CD4-positive, alpha-beta memory T cell (primary cell): ENCODE measurements at places on chromosomes 13 and 19.

- no peaks in the 10 kb centered on the region for H3K4me1 ChIP-seq
- H3K4me3 ChIP-seq: no peak overlapping the region
- H3K27me3 ChIP-seq: peaks cover 2% of the 10 kb centered on the region
- no peaks in the 10 kb centered on the region for H3K36me3 ChIP-seq
- no peak overlapping the region for H3K27ac ChIP-seq
- no peak for DNase-seq
Measured at GRCh38 chr19:6204866-6205723, 69.6 kb downstream of the ACSBG2 start.

- peak; percentile 76 for DNase-seq
- H3K4me3 ChIP-seq: no peak overlapping the region
- H3K27ac ChIP-seq: peak overlapping the region; percentile 68
- H3K4me1 ChIP-seq: peaks cover 82% of the 10 kb centered on the region
- H3K27me3 ChIP-seq: no peaks in the 10 kb centered on the region
Measured at GRCh38 chr19:18475004-18475453, 37.1 kb upstream of the ISYNA1 start.

GRCh38 chr19:1249298-1249989 is 1.1 kb downstream of the MIDN start:
- DNase-seq: peak; percentile 94
- peaks cover 4% of the 10 kb centered on the region for H3K36me3 ChIP-seq
- H3K27me3 ChIP-seq: no peaks in the 10 kb centered on the region
- peaks cover 33% of the 10 kb centered on the region for H3K4me1 ChIP-seq
- peak overlapping the region; percentile 77 for H3K4me3 ChIP-seq

DNA sequence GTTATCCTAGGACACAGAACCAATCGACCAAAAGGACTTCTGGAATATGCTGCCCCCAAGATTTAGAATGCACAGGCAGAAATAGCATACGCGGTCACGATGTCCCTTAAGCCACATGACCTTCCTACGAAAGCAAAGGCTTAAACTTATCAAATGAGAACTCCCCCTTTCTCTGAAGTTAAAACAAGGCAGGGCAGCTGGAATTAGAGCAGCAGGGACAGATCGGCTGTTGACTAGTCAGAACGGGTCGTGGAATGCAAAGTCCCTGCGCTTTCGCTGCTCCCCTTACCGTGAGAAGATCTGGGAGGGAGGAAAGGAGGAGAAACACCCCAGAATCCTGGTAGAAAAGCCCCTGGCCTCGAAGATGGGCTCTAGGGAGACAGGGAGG is 799 bp upstream of the USPL1 start:
- H3K27ac ChIP-seq: peak overlapping the region; percentile 94
- H3K27me3 ChIP-seq: no peaks in the 10 kb centered on the region
- peaks cover 1% of the 10 kb centered on the region for H3K36me3 ChIP-seq
- peak; percentile 73 for DNase-seq
- peak overlapping the region; percentile 99 for H3K4me3 ChIP-seq
- peaks cover 40% of the 10 kb centered on the region for H3K4me1 ChIP-seq

GRCh38 chr13:39201180-39201579 is 162.9 kb downstream of the NHLRC3 start:
- no peaks in the 10 kb centered on the region for H3K4me1 ChIP-seq
- H3K27me3 ChIP-seq: no peaks in the 10 kb centered on the region
- no peaks in the 10 kb centered on the region for H3K36me3 ChIP-seq
- H3K4me3 ChIP-seq: no peak overlapping the region

- H3K4me3 ChIP-seq: no peak overlapping the region
- no peak overlapping the region for H3K27ac ChIP-seq
Measured at GRCh38 chr13:114020750-114021463, 47.0 kb upstream of the C13orf46 start.

GRCh38 chr19:823565-824121 is 1.9 kb upstream of the PLPPR3 start:
- no peaks in the 10 kb centered on the region for H3K27me3 ChIP-seq
- no peaks in the 10 kb centered on the region for H3K36me3 ChIP-seq
- no peak overlapping the region for H3K27ac ChIP-seq
- H3K4me3 ChIP-seq: no peak overlapping the region
- H3K4me1 ChIP-seq: no peaks in the 10 kb centered on the region

- no peak overlapping the region for H3K4me3 ChIP-seq
- no peaks in the 10 kb centered on the region for H3K27me3 ChIP-seq
- no peak overlapping the region for H3K27ac ChIP-seq
- no peak for DNase-seq
- peaks cover 12% of the 10 kb centered on the region for H3K4me1 ChIP-seq
Measured at GRCh38 chr13:100480676-100481075, 107.9 kb downstream of the GGACT start.

DNA sequence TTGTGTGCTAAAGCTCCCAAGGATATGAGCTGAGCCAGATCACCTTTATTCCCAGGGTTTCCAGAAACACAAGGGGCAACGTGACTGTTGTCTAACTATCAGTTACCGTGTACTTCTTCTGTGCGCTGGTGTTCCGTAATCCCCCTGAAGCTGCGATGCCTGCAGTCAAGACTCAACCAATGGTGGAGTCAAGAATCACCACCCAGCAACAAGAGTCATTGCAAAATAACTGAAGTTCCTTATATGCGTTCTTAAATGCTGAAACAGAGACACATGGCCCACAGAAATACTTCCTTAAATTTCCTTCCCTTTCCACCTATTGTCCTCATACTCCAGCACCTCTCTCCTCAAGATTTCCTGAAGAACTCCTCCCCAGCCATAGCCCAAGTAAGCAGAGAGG is 200.2 kb downstream of the KATNAL1 start:
- H3K27ac ChIP-seq: no peak overlapping the region
- no peaks in the 10 kb centered on the region for H3K4me1 ChIP-seq
- H3K4me3 ChIP-seq: no peak overlapping the region
- no peak for DNase-seq

DNA sequence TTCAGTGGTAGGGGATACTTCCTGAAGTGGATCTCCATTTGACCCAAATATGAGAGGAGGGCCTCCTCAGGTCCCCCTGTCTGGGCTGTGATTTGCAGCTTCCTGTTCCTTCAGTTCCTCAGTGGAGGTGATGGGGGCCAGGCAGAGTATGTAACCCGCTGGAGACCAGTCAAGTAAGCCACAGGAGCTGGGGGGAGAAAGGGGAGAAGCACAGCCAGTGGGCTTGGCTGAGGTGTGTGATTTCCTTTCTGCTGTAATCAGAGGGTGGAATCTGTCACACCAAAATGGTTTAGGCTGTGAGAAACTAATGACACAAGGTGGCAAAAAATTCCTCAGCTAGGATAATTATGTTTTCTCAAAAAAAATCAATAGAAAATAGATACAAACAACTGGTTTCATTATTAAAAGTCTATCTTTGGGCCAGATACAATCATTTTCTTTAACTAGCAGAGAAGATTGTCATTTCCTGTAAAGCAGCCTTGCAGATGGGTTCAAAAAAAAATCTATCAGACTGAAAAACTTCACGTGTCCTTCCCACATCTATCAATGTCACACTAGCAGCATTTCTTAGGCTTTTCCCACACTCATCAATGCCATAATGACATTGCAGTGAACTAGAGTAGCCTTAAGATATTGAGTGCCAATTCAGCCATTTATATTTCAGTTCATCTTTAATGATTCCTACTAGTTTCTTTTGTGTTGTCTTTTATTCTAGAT is 1660.3 kb downstream of the EFNB2 start:
- H3K4me1 ChIP-seq: no peaks in the 10 kb centered on the region
- no peak for DNase-seq
- H3K27ac ChIP-seq: no peak overlapping the region
- no peaks in the 10 kb centered on the region for H3K27me3 ChIP-seq
- H3K4me3 ChIP-seq: no peak overlapping the region
- H3K36me3 ChIP-seq: no peaks in the 10 kb centered on the region

- H3K27me3 ChIP-seq: no peaks in the 10 kb centered on the region
- no peaks in the 10 kb centered on the region for H3K4me1 ChIP-seq
- no peak for DNase-seq
Measured at GRCh38 chr13:24052547-24053518, 107.7 kb upstream of the SPATA13 start.

DNA sequence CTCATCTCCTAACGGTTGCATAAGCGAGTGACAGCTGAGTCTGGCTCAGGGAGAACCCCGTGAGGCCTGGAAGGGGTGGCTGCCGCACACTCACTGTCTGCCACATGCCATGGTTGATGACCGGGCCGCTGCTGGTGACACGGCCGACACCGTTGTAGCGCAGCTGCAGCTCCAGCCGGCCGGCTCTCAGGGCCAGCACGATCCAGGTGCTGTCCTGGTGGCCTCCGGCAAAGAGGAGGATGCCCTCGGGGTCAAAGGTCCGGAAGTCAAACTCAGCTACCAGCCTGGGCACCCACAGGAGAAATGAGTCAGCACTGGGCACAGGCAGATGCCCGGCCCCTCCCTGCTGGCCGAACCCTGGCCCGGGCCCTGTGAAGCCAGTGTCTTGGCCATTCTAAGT is 31.7 kb downstream of the GAS6 start:
- H3K36me3 ChIP-seq: no peaks in the 10 kb centered on the region
- no peak for DNase-seq
- H3K27me3 ChIP-seq: no peaks in the 10 kb centered on the region
- H3K4me3 ChIP-seq: no peak overlapping the region

GRCh38 chr19:13225973-13226865 is 76.0 kb downstream of the IER2 start:
- no peak for DNase-seq
- H3K4me1 ChIP-seq: no peaks in the 10 kb centered on the region
- no peak overlapping the region for H3K4me3 ChIP-seq

DNA sequence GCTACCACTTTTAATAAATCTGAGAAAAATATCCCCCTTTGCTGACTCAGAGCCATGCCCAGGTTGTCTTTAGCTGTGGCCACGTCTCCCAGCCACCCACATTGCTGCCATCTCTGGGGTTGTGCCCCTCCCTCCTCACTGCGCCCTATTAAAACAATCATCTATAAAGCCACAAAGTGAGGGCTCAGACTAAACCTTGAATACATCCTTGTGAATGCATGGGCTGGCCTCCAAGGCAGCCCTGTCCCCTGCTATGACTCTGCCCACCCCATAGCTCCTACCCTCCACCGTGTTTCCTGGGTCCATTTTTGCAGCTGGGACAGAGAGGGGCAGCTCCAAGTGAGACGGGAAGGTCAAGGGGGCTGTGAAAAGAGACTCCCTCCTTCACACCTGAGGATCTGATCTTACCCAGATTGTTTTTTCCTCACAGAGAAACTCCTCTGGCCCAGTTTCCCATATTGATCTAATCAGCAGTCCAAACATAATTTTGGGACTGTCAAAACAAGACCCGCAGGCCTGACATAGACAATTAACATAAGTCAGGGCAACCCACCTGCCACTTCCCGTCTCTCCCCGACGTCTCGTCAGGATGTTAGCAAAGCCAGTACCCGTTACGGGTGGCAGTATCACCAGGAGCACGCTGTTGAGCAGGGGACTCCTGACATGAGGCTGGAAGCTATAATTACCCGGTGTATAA is 199.0 kb downstream of the KATNAL1 start:
- H3K4me1 ChIP-seq: peaks cover 11% of the 10 kb centered on the region
- H3K27ac ChIP-seq: no peak overlapping the region
- H3K36me3 ChIP-seq: no peaks in the 10 kb centered on the region
- no peak for DNase-seq
- H3K4me3 ChIP-seq: no peak overlapping the region

GRCh38 chr13:98312606-98313005 is 135.5 kb upstream of the RNF113B start:
- H3K4me3 ChIP-seq: no peak overlapping the region
- DNase-seq: no peak
- no peaks in the 10 kb centered on the region for H3K27me3 ChIP-seq
- no peaks in the 10 kb centered on the region for H3K36me3 ChIP-seq
- H3K27ac ChIP-seq: no peak overlapping the region
- H3K4me1 ChIP-seq: no peaks in the 10 kb centered on the region

GRCh38 chr13:33206425-33206824 is 79.1 kb downstream of the STARD13 start:
- no peak overlapping the region for H3K4me3 ChIP-seq
- H3K27ac ChIP-seq: no peak overlapping the region
- H3K4me1 ChIP-seq: no peaks in the 10 kb centered on the region
- H3K27me3 ChIP-seq: no peaks in the 10 kb centered on the region

GRCh38 chr13:79867254-79867653 is 386.3 kb downstream of the NDFIP2 start:
- no peaks in the 10 kb centered on the region for H3K27me3 ChIP-seq
- no peak for DNase-seq
- H3K36me3 ChIP-seq: no peaks in the 10 kb centered on the region
- H3K4me1 ChIP-seq: no peaks in the 10 kb centered on the region

- H3K27ac ChIP-seq: no peak overlapping the region
- DNase-seq: no peak
- H3K4me3 ChIP-seq: no peak overlapping the region
- H3K4me1 ChIP-seq: peaks cover 20% of the 10 kb centered on the region
- no peaks in the 10 kb centered on the region for H3K36me3 ChIP-seq
Measured at GRCh38 chr19:43623889-43624670, 4.7 kb upstream of the ZNF428 start.

DNA sequence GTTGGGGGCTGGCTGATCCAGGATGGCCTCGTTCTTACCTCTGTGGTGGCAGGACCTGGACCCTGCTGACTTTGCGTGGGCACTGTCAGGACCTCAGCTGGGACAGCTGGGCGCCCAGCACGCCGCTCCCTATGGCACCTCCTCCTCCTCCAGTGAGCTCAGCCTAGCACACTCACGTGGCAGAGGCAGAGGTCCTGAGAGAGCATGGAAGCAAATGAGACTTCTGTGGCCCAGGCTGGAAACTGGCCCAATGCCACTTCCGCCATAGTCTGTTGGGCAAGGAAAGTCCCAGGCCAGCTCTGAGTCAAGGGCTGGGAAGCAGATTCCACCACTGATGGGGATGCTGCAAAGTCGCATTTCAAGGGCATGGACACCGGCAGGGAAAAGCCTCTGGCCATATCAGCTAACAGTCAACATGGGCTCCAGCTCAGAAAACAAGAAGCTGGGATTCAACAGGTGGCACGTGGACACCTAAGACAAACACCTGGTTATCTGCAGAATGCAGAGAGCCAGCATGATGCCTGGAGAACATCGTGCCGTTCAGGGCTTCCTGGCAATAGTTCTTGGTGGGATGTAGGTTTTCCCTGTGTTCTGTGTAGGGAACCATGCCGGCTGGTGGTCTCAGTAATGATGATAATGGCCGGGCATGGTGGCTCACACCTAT is 16.7 kb downstream of the MYBPC2 start:
- H3K27ac ChIP-seq: no peak overlapping the region
- no peaks in the 10 kb centered on the region for H3K27me3 ChIP-seq
- no peaks in the 10 kb centered on the region for H3K36me3 ChIP-seq
- H3K4me3 ChIP-seq: no peak overlapping the region
- DNase-seq: no peak

DNA sequence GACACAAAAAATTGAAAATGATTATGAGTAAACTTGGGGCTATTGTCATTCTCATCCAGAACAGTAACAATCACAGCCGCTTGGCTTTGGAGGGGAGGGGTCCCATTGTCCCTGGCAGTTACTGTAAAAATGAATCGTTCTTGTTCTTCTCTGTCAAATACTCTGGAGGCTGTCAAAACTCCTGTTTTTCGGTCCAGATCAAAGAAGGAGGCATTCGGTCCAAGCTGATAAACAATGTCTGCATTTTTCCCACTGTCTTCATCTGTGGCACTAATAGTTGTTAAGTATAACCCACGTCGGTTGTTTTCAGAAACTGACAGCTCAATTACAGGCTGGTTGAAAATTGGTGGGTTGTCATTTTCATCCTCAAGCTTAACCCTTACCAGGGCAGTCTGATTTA is 3.4 kb downstream of the PCDH9 start:
- H3K36me3 ChIP-seq: no peaks in the 10 kb centered on the region
- H3K4me3 ChIP-seq: no peak overlapping the region
- H3K27me3 ChIP-seq: no peaks in the 10 kb centered on the region
